ENCODE measurements at places on chromosomes 7 and 10.

GRCh38 chr10:60978287-60979115 is 34.5 kb upstream of the RHOBTB1 start:
- DNase-seq: no peak

GRCh38 chr10:14536241-14537213 is 205.8 kb upstream of the FRMD4A start:
- no peak for DNase-seq

DNA sequence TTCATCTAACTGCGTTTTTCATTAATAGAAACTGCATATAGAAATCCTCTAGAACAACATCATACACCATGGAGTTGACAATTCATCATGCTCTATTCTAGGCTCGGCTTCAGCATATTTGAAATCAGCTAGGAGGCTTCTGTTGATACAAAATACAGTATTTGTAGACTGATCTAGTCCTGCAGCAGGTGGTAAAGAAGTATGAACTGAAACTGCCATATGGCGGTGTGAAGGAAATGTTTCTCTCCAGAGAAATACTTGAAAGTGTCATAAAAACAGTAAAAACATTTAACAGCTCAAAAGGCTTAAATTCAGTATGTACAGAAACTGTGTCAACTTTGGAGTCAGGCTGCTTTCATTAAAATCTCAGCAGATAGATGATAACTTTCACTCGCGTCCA is 32.0 kb upstream of the MYO3A start:
- DNase-seq: no peak

DNA sequence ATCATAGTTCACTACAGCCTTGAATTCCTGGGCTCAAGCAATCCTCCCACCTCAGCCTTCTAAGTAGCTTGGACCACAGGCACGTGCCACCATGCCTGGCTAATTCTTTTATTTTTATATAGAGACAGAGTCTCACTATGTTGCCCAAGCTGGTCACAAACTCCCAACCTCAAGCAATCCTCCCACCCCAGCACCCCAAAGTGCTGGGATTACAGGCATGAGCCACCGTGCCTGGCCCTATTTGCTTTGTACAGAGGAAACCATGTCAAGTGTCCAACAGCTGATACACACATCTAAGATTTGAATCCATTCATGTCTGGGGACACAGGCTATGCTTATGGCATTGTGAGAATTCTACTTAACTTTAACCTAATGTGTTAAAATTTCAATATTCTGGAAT is 29.9 kb upstream of the MPP7 start:
- DNase-seq: no peak

GRCh38 chr7:106050002-106050745 is 61.9 kb downstream of the SYPL1 start:
- DNase-seq: no peak

GRCh38 chr7:158602905-158603772 is 15.5 kb upstream of the PTPRN2 start:
- no peak for DNase-seq

DNA sequence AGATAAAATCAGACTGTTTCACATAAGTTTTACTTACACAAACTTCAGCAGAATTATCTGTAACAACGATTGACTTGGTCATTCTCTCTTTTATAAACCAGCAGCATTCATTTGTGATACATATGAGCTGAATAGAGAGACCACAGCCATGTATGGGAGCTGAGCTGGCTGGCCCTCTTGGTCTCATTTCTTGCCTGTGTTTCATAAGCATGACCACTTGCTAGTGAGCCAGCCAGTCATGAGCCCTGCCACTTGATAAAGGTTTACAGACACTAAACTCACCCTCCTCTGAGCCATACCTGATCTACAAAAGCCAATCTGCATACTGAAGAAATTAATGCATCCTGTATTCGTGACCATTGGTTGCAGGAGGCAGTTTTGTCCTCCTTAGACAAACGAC is 82.1 kb downstream of the PKD1L1 start:
- no peak for DNase-seq

GRCh38 chr10:58512491-58513187 is at the start of gene BICC1:
Gene BICC1 (plus strand): TSS chr10:58512872. CDS start chr10:58513144, 272 bp downstream.
- DNase-seq: no peak

GRCh38 chr10:116121640-116122525 is 151.1 kb downstream of the GFRA1 start:
- no peak for DNase-seq

DNA sequence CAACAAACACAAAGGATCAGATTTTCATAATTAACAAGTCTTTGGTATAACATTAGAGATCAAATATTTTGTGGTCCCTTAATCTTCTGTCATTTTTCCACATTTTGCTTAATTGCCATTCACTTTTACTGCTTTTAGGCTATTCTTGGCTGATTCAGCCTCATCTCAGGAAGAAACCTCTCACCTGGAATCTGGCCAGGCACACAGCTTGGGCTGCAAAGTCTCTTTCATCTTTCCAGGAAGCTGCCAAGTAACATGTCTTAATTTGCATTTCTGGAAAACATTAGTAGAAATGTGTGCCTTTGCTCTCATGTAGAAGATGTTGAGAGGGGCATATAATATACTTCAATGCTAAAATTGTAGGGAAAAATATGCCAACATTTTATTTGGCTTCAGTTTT is 174.2 kb upstream of the STEAP4 start:
- DNase-seq: no peak

DNA sequence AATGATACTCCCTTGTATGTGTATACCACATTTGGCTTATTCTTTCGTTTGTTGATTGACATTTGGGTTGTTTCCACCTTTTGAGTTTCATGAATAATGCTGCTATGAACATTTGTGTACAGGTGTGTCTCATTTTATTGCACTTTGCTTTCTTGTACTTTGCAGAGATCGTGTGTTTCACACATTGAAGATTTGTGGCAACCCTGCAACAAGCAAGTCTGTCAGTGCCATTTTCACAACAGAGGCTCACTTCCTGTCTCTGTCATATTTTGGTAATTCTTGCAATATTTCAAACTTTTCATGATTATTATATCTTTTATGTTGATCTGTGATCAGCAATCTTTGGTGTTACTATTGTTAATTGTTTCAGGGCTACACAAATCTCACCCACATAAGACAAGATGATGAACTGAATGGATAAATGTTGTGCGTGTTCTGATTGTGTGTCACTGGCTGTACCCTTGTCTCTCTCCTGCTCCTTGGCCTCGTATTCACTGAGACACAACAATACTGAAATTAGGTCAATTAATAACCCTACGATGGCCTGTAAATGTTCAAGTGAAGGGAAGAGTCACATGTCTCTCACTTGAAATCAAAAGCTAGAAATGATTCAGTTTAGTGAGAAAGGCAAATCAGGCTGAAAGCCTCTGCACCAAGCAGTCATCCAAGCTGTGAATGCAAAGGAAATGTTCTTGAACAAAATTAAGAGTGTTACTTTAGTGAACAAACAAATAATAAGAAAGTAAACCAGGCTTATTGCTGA is 133.6 kb upstream of the JCAD start:
- no peak for DNase-seq

DNA sequence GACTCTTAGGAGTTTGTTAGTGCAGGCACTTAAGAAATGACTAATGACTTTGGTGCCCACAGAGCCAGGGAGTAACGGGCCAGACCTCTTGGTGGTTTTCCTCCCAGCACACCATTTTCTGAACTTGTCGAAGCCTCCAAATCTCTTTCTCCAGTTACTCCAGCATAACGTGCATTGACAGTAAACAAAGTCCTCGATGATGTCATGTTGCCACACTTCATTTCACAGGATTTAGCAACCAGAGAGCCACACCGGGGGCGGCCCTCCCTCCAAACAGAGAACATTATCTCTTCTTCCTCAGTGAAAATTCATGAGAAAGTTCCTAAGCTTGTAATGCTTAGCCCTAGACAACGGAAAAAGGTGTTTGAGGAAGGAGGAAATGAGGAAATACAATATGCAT is 4.0 kb upstream of the SVOPL start:
- no peak for DNase-seq

DNA sequence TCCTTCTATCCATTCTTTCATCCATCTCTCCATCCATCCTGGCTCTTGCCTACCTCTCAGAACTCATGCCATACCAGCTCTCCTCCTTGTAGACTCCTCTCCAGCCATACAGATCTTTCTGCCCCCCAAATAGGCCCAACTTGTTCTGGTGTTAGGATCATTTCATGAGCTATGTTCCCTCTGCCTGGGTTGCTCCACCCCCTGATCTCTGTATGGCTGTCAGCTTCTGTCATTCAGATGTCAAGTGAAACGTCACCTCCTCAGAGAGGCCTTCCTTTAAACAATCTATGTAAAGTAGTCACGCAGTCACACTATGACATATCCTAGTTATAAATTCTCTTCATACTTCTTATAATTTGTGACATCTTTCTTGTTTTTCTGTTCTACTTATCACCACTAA is 42.3 kb upstream of the PNLIPRP3 start:
- no peak for DNase-seq

DNA sequence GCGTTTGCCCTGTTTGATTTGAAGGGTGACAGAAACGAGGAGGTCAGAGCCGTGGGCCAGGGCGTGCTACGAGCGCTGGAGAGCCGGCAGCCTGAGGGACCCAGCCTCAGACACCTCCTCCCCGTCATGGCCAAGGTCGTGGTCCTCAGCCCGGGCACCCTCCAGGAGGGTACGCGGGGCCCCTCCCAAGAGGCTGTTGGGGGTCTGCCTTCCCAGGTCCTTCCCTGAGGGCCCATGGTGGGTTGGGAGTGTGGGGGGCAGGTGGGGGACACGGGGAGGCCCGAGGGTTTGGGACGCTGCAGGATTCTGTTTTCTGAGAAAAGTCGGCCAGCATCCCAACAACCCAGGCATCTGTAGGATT is 7.8 kb downstream of the AP5Z1 start:
- no peak for DNase-seq

GRCh38 chr7:81029511-81029910 is 110.7 kb upstream of the SEMA3C start:
- DNase-seq: no peak

DNA sequence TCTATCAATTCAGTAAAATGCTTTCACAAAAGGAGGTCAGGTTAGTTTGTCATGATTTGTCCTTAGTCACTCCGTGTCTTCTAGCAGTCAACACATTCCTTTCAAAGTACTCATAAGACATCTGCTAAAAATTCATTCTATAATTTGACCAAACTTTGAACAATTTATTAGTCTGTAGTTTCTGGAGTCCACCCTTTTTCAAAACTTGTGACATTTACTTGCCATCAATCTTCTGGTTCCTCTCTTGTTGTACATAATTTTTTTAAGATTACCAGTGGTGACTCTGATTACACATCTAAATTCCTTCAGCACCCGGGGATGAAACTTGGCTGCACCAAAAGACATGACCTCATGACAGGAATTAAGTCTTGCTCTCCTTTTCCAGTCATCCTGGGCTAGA is 130.1 kb downstream of the NEBL start:
- no peak for DNase-seq

DNA sequence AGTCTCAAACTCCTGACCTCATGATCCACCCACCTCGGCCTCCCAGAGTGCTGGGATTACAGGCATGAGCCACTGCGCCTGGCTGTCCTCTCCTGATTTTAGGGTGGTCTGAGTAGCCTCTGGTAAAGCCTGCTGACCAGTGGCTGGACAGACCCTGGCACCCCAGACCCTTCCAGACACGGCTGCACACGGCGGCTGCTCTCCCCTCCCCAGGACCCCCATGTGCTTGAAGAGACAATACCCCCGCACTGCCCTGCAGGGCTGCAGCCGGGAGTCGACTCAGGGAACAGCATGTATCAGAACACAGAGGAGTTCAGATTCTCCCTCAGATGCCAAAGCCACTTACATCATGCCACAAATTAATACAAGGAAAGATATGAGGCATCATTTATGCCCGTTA is 58.3 kb upstream of the CFAP46 start:
- DNase-seq: no peak

DNA sequence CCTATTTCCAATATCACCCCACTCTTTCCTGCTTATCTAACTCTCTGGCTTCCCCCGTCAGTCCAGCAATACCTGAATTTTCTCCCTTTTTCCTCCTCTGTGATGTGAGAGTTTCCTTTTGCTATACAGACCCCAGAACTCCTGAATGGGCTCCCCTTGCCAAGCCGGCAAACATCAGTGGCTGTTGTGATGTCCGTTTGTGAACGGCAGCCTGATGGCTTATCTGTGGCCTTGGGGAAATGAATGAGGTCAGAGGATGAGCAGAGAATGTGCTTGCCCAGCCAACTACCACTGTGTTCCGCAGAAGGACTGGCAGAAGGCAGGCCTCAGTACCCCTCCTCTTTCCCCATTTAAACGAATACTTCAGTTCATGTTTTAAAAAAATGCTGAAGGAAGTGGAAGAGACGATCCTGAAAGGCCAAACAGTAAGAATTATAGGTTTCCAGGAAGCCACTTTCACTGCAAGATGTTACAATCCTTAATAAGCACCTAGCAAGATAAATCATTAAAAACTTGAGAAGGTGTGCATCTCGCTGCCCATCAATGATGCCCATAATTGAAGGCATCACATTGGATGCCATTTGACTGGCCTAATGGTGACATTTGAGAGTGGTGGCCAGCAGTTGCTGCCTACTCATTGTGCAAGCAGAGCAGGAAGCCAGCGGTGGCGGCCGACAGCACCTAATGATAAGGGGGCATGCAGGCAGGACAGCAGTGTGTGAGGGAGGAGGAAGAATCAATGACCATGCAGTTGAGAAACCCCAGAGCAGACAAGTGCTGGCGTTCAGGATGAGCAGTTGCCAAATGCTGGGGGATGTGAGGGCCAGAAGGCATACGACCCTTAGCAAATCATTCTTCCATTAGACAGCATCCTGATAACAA is 31.5 kb downstream of the SLC18A2 start:
- DNase-seq: no peak

GRCh38 chr10:22598478-22598877 is 115.9 kb downstream of the PIP4K2A start:
- DNase-seq: no peak

DNA sequence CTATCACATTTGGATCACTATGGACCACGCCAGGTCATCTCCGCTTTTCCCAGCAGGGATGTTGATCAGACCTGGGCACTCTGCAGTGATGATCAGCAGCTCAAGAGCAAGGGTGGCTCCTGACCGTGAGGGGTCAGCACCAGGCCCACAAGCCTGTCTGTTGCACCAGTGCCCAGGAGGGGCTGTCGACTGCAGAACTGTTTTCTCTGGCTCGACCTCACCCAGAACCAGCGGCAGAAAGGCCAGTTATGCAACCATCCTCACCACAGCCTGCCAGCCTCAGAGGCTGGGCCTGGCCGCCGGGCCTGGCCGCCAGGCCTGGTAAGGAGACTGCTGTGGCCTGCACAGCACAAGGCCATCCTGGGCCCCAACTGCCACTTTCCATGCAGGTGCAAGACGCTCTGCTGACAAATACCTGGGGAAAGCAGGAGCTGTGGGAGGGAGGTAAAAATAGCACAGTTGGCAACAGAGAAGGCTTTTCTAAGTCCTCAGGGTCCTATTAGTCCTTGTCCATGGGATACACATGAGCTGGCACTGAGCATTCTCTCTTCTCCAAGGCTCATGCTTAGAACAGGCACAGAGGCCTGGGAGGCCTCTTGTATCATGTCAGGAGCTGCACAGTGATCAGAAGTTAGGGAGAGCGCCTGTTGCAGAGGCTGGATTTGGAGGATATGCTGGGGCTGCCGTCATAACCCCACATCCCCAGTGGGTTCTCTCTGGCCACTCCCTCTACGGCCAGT is 17.5 kb downstream of the KCNMA1 start:
- no peak for DNase-seq

- DNase-seq: no peak
Observed at GRCh38 chr10:95688648-95689047, 5.1 kb downstream of the TCTN3 start.
